Activated T-helper 2 cell treated with anti-CD3 and anti-CD28 coated beads, Interferon-gamma antibody, Interleukin-2, Interleukin-4, amounts not matched to agents 10 μg/mL and 5 μg/mL and 100 μg/mL, durations not matched to agents 14 hours and 24 hours and 36 hours (primary cell): ENCODE measurements at places on chromosomes 11 and 22.

DNA sequence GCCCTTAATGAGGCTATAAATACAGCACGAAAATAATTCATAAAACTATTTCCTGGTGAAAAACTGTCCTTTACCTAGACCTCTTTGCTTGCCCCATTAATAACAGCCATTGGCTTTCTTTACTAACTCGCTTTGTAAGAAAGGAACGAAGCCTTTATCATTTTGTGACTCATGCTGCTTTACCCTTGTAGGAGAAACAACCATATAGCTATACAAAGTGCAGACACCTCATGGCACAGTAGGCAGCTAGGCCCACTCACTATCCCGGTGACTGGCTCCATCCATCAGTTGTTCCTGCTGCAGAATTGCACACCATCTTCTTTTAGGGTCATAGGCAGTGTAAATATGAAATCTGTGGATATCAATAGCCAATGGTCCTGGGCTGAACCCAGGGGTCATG lies 85.8 kb downstream of the LDLRAD3 start:
- H3K27ac ChIP-seq, result no peak overlapping the region
- DNase-seq, result no peak
- no peak overlapping the region for H3K4me3 ChIP-seq
- no peaks in the 10 kb centered on the region for H3K36me3 ChIP-seq
- no peaks in the 10 kb centered on the region for H3K4me1 ChIP-seq
- H3K27me3 ChIP-seq, result peaks cover 5% of the 10 kb centered on the region

DNA sequence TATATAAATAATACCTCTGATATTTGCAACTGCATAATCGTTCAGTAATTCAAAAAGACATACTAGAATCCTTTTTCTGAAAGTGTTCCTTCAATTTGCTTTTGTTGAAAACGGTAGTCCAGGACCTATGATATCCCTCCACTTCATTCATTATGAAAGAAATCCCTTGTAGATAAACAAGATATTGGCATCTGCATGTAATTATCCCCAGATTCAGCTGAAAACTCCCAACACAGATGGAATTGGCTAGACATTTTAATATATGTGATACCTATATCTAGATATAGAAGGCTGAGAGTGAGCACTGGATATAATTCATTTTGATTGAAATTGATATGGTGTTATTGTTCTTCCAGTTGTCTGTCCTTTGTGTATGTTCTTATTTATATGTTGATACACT lies 109.4 kb downstream of the MSANTD4 start:
- no peak overlapping the region for H3K4me3 ChIP-seq
- no peak for DNase-seq
- H3K4me1 ChIP-seq, result no peaks in the 10 kb centered on the region
- H3K27me3 ChIP-seq, result no peaks in the 10 kb centered on the region

DNA sequence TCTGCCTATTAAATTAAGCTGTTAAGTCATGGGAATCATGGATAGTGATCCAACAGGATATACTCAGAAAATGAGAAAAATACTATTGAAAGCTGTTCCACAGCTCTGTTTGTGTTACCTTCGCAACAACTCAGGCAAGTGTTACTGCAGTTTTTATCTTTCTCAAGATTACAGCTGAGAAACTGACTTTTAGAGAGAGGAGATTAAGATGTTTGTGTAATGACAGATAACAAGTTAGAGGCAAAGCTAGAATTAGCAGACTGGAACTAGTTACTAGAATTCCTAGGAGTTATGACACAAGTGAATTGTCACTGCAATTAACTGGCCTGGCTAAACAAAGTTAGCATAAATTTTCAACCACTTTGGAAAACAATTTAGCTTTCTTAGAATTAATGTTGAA lies 1.6 kb downstream of the SLN start:
- H3K4me1 ChIP-seq, result no peaks in the 10 kb centered on the region
- H3K27me3 ChIP-seq, result peaks cover 13% of the 10 kb centered on the region
- no peak for DNase-seq
- H3K36me3 ChIP-seq, result no peaks in the 10 kb centered on the region

- H3K4me3 ChIP-seq, result peak overlapping the region; percentile 91
- no peak for DNase-seq
- H3K27ac ChIP-seq, result peak overlapping the region; percentile 83
- H3K4me1 ChIP-seq, result peaks cover 29% of the 10 kb centered on the region
Measured at GRCh38 chr22:36775586-36775963, 344 bp downstream of the IFT27 start.

- H3K36me3 ChIP-seq, result no peaks in the 10 kb centered on the region
- peak overlapping the region; percentile 20 for H3K27ac ChIP-seq
- peaks cover 8% of the 10 kb centered on the region for H3K4me1 ChIP-seq
- no peak for DNase-seq
- H3K27me3 ChIP-seq, result no peaks in the 10 kb centered on the region
- H3K4me3 ChIP-seq, result no peak overlapping the region
Measured at GRCh38 chr22:47495110-47495509, 732.7 kb downstream of the TBC1D22A start.
